Activated CD8-positive, alpha-beta memory T cell treated with anti-CD3 and anti-CD28 coated beads, Interleukin-2, amount 50 U/mL, for 4 hours (primary cell): ENCODE measurements at places on chromosomes 5 and 9.

DNA sequence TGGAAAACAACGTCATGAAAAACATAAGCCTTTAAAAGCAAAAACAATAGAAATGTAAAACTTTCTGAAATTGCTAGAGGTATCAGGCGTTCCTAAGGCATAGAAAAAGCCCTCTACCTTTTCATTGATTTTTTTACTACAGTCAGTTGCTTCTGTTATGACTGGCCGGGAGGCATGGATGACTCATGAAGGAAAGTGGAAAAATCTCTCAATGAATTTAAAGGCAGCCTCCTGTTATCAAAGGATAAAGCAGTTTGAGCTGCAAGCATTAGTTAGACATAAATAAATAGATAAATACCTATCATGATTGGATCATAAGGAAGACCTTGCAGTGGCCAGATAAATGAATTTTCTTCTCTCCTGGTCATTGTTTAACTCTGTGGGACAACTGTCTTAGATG is 281.6 kb downstream of the MAST4 start:
- no peak for DNase-seq

DNA sequence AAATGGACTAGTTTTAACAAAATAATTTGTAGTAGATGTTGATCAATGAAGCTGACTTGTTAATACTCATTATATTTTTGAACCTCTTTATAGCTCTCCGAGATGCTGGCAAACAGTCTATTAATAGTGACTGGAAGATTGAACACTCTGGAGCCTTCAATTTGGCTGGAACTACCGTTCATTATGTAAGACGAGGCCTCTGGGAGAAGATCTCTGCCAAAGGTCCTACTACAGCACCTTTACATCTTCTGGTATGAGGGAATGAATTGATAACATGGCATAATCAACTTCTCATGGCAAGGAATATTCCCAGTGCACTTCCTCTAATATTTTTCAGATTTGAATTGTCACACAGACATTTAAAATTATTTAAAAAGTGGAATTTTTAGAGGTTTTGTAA is 68.2 kb upstream of the MINAR2 start:
- no peak for DNase-seq

DNA sequence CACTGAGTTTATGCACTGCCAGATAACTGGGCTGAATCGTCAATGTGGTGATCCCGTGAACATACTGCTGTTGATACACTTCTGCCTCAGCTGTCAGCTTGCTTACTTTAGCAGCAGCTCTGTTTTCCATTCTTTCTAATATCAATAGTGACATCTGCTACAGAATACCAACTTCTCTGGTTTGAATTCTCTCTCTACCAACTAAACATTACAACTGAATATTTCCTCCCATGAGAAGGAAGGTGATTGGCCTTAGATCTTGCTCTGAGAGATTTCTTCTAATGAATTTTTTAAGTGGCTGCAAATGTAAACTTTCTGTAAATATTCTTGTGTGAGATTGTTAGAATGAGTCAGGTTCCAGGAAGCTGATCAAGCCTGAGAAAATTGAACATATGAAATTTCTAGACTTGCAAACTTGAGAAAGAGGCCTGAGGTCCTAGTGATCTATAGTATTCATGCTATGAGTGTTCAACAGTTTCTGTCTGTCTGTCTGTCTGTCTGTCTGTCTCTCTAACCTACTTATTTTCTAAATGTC is 205.5 kb upstream of the CDKN2B start:
- DNase-seq, result no peak

DNA sequence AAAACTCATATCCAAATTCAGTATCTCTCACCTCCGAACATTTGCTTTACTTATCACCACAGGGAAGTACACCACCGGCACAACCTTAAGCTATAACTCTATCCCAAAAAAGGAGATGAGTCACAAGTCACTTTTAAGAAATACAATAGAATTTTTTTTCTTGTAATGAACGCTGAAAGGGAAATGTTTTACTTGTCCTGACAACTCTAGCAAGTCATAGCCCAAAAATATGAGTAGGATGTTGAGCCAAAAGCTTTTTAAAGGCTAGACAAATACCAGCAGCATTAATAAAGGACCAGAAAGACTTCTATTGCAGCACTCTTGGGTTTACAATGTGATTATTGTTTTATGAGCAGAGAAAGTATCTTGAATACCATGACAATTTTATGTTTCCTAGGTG is 147.3 kb upstream of the FST start:
- no peak for DNase-seq

- no peak for DNase-seq
These were observed 103.6 kb downstream of the SLIT3 start for GRCh38 chr5:169197343-169197742.

- no peak for DNase-seq
These were observed 35.4 kb downstream of the ACTL7A start for GRCh38 chr9:108897324-108898096.

DNA sequence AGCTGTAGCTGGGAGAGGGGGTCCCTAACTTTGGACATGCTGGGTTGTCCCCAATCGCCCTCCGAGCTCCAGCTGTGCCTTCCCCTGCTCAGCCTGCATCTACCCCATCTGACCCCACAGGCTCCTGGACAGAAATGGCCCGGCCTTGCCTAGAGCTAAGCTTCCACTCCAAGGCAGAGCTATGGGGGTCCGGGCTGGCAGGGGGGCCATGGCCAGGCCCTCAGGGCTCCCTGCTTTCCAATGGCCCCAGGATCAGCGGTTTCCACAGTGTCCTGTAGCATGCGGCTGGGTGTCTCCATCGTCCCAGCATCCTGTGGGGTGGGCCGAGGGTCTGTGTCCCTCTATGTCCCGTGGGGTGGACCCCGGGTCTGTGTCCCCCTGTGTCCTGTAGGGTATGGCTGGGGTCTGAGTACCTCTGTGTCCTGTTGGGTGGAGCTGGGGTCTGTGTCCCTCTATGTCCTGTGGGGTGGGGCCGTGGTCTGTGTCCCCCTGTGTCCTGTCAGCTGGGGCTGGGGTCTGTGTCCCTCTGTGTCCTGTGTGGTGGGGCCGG is 130.6 kb downstream of the RXRA start:
- no peak for DNase-seq

- no peak for DNase-seq
These were observed 9.0 kb upstream of the KIF2A start for GRCh38 chr5:62296998-62297397.

DNA sequence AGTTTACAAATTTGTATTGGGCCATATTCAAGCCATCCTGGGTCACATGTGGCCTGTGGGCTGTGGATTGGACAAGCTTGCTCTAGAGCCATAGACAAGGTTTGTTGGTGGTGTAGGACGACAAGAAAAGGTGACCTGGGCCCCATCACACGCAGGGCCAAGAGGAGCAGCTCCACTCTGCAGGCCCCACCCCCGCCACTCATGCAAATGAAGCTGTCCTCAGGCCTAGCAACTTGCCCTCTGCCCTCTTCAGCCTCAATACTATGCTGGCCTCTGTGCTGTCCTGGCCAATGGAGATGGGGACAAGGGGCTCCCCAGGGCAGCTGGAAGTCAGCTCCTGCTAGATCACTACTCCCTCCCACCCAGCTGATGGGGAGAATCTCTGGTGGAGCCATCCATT is 55.2 kb upstream of the TMEM252 start:
- no peak for DNase-seq

GRCh38 chr5:38707352-38708210 is 138.2 kb upstream of the OSMR start:
- DNase-seq, result no peak

DNA sequence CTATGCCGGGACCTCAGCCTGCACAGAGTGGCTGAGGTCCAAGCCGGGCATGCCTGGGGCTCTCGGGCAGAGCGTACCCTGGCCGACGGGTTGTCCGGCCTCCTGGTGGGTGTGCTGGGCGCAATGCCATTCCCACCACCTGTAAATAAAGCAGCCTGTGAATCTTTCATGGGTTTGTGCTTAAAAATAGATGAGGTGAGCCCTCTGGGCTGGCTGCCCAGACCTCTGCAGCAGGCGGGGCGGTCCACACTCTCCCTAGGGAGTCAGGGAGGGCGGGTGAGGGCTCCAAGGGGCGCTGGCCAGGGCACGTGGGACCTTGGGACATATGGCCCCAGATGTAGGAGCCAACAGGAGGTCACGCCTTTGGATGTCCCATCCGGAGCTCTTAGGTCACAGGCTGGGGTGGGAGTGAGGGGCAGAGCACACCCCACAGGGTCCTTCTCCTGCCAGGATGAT is 3.6 kb upstream of the AGPAT2 start:
- DNase-seq, result no peak

DNA sequence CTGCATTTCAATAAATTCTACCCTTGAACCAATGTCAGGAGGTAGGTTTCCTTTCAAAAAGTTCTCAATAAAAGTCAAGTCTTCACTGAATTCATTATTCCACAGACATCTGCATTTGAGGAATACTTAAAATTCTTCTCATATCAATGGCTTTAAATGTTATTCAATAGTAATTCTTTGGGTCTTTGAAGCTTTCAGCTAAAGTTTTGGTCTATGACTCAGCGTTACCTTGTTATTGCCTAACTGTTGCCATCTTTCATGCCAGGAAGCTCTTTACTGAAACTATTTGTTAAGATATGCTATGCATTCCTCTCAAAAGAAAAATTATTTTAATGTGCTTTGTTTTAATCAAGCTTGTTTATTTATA is 170.5 kb downstream of the NNT start:
- DNase-seq, result no peak

GRCh38 chr5:135183464-135183863 is 149.4 kb upstream of the PITX1 start:
- DNase-seq, result no peak

DNA sequence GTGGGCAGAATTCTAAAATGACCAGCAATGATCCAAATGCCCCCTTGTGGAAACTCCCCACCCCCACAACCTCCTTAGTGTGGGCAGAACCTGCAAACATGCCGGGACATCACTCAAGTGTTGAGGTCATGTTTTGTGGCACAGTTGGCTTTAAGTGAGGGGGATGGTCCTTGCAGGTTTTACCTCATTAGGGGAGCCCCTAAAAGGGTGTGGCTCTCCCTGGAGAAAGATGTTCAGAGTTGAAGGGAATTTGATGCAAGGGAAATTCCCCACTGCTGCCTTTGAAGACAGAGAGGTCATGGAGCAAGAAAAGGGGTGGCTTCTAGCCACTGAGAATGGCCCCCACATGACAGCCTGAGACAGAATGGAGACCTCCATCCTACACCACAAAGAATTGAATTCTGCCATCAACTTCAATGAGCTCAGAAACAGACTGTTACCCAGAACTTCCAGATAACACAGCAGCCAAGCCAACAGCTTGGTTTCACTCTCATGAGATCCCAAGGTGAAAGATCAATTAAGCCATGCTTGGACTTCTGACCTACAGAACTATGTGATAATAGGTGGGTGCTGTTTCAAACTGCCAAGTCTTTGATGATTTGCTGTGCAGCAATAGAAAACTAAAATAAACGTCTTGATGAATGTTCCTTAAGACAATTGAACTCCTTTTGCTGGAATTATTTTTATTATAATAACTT is 103.4 kb downstream of the MED10 start:
- no peak for DNase-seq

DNA sequence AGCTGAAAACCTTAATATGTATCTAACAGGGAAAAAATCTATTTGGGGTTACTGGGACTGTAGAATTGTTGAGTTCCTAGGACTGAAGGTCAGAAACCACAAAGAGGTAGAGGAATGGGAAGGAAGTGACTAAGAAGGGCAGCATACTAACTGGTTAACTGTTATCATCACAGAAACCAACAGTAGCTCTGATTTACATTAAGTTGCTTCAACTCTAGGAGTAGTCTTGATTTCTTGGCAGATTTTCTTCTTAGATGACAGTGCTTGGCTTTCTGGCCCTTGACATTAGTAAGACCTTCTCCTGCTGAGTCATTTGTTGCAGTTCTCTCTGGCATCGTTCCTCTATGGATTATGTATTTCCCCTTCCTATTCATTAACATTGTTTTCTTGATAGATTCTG is 116.1 kb upstream of the RASA1 start:
- DNase-seq, result no peak

- DNase-seq, result no peak
These were observed 72.7 kb upstream of the ASS1 start for GRCh38 chr9:130372057-130372456.

GRCh38 chr5:33235304-33235703 is 205.5 kb upstream of the TARS1 start:
- no peak for DNase-seq

- no peak for DNase-seq
These were observed 212.7 kb upstream of the CD180 start for GRCh38 chr5:67409126-67409777.

DNA sequence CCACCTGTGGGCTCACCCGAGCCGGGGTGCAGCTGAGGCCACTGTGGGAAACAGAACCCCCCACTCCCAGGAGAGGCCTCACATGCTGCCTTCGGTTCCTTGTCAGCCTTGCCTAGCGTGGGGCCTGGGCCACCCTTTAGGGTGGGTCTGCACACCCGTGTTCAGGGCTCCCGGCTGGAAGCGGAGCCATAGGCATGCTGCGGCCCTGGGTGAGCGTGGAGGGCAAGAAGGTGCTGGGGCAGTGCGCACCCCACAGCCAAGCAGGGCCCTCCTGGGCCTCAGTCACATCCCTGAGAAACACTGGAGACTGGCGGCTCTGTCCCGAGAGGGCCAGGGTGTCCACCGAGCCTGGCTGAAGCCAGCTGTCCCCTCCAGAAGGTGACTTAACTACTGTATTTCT is 41.9 kb downstream of the GOLM1 start:
- DNase-seq, result no peak

DNA sequence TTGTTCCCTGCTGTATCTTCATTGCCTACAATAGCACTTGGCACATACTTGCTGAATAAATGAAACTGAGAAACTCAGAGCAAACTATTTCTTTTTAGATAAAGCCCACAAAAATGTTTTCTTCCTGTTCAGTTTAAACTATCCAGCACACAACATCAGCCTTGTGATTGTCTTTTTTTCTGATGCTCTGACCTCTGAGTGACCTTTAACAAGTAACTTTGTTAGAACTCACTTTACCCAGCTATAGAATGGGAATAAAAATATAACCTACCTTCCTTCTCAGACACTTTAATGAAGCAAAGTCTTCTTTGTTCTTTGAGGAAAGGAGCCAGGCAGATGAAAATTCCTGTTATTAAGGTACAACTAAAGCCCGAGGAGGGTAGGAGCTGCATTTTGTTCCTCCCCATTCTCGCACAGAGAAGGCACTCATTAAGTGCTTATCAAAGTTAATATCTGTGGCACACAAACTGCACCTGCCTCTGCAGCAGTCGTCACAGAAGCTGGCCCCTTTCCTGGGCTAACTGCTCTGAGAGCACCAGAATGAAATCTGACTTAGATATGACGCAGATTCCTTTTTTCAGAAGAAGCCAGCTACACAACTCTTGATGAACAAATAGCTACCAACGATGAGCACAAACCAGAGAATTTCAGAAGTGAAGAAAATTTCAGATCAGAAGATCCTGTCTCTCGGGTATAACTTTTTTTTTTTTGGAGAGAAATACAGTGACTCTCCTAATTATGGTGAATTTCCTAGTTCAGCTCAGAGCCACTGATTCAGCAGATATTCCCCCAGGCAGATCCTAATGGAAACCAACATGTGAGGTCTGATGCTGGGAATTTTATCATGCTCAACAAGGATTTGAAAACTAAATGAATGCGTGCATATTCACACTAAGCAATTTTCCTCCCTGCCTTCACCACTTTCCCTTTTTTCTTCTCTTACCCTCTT is 31.0 kb upstream of the NR3C1 start:
- DNase-seq, result peak; percentile 32
